ENCODE measurements at places on chromosomes 2 and 18.

- DNase-seq = peak; percentile 70
Measured at GRCh38 chr18:13366962-13367892, 148.7 kb downstream of the LDLRAD4 start.

DNA sequence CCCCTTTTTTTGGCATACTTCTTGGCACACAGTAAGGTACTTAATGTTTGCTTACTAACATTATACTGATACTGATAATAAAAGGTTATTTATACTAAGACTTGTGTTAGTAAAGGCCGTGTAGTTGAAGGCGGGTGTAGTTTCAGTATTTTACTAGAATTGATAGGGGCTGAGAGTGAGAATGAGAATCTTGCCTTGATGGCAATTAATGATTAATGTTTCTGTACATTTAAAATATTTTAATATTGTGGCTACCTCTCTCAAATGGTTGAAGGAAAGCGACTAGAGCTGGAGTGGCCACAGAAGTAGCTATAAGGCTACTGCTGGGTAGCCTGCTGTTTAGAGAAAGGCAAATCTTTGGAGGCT, 29.3 kb downstream of the PELI1 start:
- DNase-seq = no peak

DNA sequence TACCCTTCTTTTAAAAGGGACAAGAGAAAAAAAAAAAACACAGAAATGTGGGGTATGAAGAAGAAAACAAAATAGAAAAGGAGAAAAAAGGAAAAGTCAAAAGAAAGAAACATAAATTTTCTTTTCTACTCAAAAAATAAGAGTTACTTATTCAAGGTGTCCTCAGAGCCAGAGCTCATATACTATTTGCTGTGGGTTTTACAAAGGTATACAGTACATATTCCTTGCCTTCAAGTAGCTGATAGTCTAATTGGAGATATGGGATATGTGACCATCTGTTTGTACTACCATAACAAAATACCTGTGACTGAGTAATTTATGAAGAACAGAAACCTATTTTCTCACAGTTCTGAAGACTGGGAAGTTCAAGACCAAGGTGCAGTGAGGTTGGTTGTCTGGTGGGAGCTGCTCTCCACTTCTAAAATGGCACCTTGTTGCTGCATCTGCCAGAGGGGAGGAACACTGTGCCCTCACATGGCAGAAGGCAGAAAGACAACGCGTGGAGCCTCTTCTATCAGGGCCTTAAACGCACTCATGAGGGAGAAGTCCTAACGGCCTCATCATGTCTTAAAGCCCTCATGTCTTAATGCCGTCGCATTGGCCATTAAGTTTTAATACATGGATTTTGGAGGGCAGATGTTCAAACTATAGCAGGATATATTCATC, 33.9 kb downstream of the NBAS start:
- no peak for DNase-seq

GRCh38 chr2:198316852-198317396, 512.5 kb downstream of the PLCL1 start:
- no peak for DNase-seq

GRCh38 chr2:1422131-1422530, 8.9 kb downstream of the TPO start:
- DNase-seq = no peak

- DNase-seq = peak; percentile 91
Measured at GRCh38 chr18:59308248-59308937, 10.1 kb downstream of the CPLX4 start.
